EL (cell line): ENCODE measurements at places on chromosomes 2 and 18.

GRCh38 chr2:212727751-212728150, 189.1 kb upstream of the ERBB4 start:
- DNase-seq: no peak

DNA sequence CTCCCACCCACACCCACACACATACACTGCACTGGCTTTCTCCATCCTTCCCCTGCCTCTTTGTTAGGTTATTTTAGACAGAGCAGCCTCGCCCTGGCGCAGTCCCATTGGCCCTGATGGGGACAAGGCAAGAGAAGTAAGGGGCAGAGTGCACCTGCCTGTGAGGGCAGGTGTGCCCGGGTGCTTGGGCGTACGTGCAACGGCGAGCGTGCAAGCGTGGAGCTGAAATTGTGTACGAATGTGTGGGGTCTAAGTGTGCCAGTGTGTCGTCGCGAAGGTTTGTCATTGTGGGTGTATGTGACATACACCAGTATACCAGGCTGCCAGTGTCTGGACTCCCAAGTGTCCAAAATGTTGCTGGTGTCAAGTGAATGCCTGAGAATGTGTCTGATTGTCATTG, 544 bp downstream of the LRATD1 start:
- peak; percentile 4 for DNase-seq

DNA sequence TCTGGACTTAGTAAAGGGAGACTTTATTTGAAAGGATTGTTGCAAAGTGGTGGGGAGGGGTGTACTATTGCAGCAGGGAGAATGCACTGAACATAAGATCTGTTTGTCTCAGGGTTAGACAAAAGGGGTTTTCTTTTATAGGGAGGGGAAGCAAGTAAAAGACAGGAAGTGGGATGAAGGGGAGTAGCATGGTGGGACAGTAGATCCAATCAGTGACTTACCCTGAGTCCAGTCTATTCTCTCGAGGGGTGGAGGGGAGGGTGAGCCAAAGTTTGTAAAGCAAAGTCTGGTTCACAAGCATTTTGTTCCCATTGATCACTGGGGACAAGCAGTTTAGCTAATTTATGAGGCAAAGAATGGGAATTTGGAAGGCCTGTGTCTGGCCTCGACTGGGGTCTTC, 35.0 kb upstream of the CYP27C1 start:
- DNase-seq: no peak

DNA sequence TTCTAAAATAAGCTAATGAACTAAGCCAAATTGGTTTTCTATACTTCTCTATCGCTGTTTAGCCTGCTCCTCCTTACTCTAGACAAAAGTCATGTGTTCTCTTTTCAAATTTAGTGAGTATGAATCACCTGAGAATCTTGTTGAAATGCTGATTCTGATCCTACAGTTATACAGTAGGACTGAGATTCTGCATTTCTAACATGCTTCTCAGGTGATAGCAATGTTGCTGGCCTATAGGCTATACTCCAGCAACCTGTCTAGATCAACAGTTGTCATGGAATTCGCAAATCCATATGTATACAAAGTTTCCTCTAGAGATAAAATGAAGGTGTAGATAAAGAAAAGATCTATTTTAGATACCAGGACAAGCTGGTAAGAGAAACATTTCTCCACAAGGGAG, 62.9 kb downstream of the MEMO1 start:
- no peak for DNase-seq

DNA sequence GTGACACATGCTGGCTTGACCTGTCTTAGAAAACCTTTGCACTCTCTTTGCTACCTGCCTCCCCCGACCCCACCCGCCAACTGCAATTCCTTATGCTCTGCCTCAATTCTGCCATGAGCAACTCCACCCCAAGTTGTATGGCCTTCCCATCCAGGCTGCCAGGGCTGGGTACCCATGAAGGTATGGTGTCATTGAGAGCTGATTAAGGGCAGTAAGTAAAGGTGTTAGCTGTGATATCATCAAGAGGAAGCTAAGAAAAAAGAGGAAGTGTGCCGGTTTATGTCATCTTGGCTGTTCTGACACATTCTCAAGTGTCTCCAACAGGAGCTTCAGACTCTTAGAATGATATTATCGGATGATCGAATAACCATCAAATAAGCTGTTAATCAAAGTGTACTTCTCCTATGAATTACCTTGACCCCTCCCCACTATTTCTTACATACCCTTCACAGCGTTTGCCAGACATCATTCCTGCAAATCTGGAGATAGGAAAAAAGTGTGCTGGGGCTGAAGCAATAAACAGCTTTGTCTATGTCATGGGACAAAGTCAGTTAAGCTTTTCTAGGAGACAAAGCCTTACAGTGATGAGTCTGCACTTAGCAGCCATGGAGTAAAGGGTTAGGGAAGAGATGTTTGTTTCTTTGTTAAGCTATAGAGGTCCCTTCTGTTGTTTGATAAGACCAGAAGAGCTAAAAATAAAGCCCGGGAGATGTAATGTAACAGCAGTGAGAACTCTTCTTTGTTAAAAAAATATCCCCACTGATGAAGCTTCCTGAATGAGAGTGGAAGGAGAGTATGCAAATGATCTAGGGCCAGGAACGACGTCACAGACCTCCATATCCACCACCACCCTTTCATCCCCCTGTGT, 40.4 kb upstream of the SMAD2 start:
- DNase-seq: no peak

DNA sequence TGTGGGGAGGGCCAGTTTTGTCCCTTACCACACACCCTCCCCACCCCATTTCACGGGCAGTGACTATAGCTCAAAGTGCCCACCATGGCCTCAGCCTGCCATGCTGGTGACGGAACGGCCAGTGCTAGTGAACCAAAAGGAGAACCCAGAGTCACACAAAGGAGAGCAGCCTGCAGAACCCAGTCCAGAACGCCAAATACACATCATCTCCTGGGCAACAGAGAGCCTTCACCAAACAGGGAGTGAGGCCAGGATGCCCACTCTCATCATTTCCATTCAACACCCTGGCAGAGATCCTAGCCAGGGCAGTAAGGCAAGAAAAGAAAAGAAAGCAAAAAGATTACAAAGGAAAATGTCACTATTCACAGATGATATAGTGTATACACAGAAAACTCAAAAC, 38.3 kb downstream of the HDAC4 start:
- DNase-seq: no peak

DNA sequence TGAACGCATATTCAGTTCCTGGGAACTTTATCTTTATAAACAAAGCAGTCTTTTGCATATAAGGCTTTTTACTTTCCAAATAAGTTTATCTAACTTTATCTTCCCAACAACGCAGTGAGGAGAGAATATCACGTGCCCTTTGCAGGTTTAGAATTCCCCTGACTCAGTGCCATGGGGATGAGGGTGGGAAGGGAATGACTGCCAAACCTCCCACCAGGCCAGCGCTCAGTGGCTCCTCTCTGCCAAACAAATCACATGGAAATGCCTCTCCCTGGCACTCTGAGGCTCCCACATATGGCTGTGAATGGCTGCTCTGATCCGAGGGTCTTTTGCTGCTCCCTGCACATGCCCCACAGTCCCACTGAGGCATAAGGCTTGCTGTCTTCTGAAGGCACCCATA, 158.3 kb downstream of the DNAH6 start:
- DNase-seq: no peak

DNA sequence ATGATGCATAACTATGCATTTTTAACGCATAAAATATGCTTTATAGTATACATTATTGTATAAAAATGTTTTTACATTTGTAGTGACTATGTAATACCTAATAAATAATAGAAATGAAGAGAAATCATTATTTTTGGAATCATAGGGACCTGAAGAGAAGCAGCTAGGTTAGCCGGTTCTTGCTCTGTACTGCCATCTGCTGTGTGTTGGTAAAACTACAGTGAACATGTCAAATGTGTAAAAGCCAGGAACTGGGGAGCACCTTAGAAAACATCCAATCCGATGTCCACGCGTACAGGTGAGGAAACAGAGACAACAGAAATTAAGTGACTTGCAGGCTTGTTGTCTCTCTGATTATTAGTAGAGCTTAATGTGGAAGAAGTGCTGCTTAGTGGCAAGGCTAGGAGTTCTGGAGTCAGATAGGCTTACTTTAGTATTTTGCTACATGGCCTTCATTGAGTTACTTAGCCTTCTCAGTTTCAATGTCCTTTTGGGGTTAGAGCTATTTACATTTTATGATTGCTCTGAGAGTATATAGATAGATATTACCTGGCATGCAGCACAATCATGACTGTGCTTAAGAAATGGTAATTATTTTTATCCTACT, 386.5 kb downstream of the DLGAP1 start:
- peak; percentile 32 for DNase-seq

- DNase-seq: no peak
Observed at GRCh38 chr2:140348826-140349225, 1568.6 kb upstream of the NXPH2 start.

DNA sequence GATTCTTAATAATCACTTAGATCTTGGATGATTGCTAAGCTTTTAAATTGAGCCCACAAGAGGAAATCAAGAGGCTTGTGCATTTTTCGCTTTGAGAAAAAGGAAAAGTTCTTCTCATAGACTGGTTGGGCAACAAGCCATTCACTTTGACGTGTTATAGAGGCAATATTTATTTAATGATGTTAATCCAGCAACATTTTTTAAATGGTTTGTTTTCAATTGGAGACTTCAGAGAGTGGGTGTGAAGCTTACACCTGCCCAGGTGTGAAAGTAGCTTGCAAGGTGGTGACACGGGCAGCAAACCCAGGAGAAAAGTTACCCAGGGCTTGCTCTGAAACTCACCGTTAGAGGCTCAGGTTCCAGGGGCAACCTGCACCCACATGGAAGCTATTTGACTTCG, 858.9 kb downstream of the GALR1 start:
- DNase-seq: no peak

DNA sequence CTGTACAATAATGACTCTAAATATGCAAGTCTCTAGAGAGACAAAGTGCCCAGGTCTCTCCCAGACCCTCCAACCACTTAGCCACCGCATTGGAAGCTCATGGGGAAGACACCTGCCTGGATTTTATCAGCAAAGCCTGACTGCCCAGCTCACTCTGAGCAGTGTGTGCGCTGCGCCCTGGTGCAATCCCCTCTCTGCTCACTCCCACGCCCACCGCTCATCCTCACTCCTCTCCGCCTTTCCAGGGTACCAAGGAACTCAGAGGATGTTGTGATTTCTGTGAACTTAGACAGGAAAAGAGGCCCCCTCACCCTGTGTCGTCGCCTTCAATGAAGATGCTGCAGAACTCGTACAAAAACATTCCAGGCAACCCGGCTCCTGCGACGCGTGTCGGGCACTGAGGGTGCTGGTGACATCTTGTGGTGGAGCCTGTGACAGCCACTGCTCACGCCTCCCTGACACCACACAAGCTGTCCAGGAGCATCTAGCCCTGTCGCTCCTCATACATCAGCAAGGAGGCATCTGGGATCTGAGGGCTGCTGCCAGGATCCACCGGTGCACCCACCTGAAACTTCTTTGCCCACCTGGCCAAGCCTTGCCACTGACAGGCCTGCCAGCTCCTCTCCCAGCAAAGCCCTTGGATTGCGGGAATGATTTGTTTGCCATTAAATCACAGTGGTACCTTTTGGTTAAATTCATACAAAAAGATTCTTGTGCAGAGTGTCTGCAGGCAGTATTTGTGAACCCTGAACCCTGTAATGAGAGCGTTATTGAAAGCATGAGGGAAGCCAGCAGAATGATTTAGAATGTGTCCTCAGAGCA, 220.4 kb downstream of the ZNF516 start:
- DNase-seq: peak; percentile 8

DNA sequence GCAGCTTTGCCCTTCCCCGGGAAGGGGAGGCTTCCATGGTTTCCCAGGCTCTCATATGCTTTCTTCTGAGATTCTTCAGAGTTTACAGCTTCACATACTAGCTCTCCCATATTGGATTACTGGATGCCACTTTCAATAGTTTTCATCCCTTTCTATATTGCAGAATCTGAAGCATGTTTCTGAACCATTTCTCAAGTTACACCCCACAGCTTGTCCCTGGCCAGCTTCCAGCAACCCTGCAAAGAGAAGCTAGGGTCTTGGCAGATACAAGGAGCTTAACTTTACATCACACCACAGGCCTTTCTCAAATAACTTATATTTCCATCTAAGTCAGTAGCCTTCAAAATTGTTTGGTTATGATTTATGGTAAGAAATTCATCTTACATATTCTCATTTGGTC, 39.6 kb downstream of the LHCGR start:
- DNase-seq: no peak

DNA sequence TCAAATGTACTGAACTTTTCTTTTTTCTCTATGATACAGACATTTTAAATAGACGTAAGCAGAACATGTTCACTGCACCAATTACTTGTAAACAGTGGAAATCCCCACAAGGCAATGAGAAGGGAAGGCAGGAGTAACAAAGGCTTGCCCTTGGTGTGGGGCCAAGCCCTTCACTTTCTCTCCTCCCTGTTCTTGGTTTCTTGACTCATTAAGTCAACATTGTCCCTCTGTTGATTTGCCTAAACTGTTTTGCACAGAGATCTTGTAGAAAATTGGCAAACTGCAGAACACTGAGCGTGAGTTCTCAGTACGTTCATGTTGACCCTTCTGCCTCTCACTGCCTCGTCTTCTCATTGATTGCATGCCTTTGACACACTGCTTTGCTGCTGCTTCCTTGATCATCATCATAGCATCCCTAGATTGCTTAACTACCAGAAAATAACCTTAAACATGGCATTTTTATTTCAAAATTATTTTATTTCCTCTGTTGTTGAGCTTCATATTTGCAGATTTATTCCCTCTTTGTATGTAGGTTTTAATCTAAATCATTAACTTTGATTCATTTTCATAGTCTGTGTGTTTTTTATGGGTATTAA, 257.7 kb downstream of the PTGR3 start:
- DNase-seq: peak; percentile 90

DNA sequence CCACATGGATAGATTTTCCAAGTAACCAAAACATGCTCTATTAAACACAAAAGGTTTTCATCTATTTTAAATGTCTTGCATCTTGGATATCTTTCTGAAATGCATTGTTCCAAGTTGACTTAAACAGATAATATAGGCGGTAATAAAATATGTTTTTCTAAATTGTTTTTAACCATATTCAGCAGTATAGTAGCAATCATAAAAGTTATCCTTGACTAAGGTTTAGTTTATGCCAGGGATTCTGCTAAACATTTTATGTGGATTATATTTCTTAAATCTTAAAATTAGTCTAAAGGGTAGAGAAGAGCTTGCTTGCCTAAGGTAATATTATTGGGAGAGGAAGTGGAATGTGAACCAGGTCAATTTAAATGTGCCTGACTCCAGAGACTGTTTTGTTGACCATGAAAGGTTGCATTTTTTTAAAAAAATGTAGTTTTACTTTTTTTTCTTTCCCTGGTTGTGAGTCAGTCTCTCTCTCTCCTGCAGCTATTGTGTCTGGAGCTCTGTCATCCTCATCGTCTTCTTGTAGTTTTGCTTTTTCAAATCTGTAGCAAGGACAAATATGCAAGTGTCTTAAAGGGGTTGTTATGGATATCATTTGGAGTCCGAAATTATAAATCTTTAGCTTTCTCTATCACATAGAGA, 309.1 kb upstream of the COL3A1 start:
- DNase-seq: peak; percentile 40
